ENCODE measurements at places on chromosomes 13 and 19.

DNA sequence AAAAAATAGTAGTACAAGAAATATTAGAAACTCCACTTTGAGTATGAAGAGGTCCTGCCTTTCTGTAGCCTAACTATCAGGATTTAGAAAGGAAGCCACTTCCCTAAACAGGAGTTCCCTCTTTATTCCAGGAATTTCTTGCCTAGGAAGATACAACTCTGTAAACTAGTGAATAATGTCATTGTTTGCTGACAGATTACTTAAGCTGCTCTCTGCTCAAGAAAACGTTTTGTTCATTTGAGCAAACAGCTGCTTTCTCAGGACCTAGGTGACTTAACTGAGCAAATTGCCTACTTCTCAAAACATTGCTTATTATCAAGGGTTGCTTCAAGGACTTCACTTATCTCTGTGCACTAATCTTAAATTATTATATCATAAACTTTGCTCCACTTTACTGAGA lies 1419.4 kb upstream of the SLC10A2 start:
- DNase-seq, result no peak

DNA sequence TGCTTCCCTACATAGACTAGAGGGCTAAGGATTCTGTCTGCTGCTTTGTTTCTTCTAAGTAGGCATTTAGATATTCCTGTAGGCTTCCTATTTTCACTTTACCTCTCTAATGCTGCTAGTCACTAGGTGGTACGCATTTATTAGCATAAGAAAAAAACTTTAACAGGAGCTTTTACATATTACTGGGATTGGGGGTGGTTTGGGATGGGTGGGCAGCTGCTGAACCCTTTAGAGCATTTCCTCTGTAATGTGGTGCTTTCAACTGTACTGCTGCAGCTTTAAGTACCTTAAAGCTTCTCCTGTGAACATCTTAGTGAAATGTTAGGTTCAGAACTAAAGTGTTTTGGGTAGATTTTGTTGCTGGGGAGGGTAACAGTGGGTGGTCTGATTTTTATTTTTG lies 92.6 kb downstream of the ZNF486 start:
- no peak for DNase-seq

DNA sequence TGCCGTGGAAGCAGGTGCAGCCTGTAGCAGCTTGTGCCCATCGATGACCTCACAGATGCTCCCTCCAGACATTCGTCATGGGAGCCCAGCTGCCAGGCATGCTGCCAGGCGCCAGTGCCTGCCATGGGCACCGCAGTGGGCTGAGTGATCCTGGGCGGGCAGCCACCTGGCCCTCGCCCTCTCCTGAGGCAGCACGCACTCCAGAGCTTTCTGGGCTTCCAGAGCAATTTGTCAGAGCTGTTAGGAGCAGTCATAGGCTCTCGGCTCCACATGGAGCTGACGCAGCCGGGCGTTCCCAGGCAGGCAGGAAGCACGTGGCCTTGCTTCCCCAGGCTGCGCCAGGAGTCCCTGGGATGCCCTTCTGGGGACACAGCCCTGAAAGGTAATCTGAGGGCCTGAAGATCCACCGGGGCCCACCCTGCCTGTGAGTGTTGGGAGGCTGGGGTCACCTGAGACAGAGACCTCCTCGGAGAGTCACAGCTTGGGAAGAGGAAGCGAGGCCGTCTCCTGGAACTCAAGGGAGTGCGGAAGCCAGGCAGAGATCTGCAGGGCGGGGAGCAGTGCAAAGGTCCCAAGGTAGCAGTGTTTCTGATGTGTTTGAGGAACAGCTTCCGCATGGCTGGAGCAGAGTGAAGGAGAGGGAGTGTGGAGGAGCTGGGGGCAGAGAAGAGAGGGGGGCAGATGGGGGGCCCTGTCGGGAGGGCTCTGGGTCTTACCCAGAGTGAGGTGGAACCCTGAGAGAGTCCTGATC lies 50.6 kb downstream of the DPF1 start:
- DNase-seq, result no peak

- DNase-seq, result no peak
Observed at GRCh38 chr13:20775961-20776360, 2.2 kb upstream of the EEF1AKMT1 start.

DNA sequence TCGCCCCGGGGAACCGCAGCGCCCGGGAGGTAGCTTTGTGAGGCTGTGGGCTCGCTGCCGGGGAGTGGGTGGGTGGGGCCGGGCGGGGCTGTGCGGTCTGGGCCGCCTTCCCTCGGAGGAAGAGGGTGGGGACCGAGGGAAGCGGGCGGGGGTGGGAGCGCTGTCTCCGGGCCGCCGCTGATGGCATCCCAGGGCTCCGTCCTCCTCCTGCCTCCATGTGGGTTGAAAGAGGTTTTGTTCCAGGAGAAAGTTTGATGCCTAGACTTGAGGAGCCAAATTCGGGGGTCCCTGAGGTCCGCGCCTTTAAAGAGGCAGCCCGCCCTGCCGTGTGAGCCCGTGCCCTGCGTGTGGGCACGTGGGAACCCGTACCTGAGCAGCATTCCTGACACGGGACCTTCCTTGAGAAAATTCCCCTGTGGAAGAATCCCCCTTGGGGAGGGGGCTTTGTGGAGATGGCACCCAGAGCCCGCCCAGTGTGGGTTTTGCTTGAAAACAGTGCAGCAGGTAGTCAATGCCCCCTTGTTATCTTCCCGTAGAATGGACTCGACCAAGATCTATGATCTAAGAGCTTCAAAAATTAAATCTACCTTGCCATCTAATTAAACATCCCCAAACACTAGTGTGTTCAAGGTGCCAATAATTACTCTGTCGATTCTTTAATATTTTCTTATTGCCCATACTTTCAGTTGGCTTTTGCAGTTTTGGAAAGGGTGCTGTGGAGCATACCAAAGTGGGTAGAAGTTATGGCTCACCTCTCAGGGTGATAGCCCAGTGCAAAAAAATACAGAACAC lies 107.8 kb downstream of the RXFP2 start:
- DNase-seq, result no peak

DNA sequence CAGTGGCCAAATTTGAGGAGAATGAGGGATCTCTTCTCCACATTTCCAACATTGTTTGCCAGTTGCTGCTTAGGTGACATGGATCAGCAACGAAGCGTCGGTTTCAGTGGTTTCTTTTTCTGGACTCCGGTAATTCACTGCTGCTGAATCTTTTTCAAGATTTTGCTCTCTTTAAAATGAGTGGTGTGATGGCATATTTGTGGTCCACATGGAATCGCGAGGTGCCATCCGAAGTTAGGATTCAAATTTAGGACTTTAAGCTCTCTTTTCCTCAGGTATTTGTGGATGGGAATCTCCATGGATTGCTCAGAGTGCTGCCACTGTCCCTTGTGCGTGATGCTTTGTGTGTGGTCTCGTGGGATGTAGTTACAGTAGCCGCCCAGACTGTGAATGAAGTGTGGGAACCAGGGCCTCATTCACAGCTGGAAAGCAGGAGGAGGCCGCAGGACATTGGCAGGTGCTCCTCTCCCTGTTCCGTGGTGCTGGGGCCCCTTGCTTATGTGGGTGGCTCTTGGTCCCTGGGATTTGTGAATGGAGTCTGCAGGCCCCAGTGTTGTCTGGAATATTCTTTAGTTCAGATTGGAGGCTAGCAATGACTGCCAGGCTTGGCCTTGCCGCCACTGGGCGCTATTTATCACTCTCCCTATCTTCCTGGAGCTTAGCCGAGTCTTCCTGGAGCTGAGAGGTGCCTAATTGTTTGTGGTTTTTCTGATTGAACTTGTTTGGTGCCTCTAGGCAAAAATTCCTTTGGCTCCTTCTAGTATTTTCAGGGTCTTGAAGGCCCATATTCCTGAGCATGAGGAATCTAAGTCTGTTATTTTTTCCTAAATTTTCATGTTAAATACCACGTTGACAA lies 1.5 kb downstream of the ILF3 start:
- no peak for DNase-seq

- DNase-seq, result no peak
Observed at GRCh38 chr19:49324801-49325576, at the start of gene SLC6A16. Gene SLC6A16, minus strand, starts transcription at chr19:49325191. Its CDS starts 13,844 bp downstream, at chr19:49311347.

- DNase-seq, result no peak
Observed at GRCh38 chr19:8517551-8518442, 3.8 kb upstream of the ZNF414 start.

DNA sequence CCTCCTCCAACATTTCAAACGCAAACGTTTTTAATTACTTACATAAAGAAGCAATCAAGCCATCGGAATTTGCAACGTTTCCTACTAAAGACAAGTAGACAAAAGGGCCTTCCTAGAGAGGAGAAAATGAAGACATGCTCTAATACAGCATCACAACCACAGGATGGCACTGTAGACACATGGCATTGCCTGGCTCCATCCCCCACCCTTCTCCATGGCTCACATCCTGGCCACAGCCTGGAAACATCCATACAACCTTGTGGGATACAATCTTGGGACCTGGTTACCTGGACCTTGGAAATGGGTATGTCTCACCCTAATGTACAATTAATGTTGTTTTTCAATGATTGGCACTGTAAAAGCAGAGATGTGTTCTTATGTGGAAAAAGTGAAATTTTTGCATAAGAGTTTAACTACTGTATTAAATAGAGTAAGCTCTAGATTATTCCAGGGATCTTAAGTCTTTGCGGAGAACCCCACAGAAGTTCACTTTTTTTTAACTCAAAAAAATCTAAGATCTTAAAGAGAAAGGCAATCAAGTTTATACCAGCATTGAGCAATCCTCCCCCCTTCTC lies 21.5 kb downstream of the EBPL start:
- DNase-seq, result no peak

DNA sequence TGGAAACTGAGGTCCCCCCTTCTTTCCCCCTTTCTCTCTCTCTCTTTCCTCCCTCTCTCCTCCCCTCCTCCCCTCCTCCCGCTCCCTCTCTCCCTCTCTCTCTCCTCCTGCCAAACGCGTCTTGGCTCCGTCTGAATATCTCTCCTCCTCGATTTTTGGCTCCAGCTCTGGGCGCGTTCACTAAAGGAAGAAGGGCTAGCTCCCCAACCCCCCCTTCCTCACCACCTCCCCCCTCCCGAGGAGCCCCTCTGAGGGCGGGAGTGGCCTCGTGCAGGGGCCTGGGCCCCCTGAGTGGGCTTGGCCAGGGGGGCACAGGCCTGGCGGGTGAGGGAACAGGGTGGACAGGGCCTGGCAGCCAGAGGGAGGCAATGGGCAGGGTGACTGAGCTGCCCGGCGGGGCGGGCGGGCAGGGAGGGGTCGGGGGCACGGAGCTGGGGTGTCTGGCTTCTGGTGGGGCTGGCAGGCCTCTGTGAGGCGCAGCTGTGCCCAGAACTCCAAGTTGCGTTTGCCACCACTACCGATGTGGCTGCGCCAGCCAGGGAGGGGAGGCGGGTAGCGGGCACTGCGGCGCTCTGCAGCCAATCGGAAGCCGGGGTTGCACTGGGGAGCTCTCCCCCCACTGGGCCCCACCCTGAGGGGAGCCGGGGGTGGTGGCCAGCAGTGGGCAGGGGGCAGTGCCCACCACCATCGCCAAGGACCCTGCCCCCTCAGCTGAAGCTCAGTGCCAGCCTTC lies 7.1 kb downstream of the NFIX start:
- no peak for DNase-seq

DNA sequence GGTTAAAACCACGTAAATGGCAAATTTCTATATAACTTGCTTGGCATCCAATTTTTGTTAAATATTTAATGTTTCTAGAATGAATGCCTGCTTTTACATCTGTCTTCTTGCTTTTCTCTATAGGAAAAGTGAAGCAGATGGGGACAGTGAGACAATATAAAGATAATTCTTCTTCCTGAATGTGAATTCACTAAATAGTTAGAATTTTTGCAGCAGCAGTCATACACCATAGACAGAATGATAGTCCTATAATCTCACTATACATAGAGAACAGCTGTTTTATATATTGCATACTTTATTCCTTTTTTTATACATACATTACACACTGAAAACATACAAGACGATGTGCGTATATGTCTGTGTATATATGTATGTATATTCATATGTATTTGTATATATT lies 1127.3 kb downstream of the PCDH9 start:
- DNase-seq, result no peak

- DNase-seq, result no peak
Observed at GRCh38 chr13:23506071-23506806, 64.0 kb upstream of the TNFRSF19 start.

Measured in stimulated activated CD4-positive, alpha-beta T cell treated with anti-CD3 and anti-CD28 coated beads, Interleukin-4, amount 100 ng/mL, for 1 hour (primary cell).